ENCODE measurements at places on chromosomes 5 and 9. TPM values are rescaled to one million over a fixed set of nuclear protein-coding genes. Genes with fewer than 3 reads are reported as not detected.

DNA sequence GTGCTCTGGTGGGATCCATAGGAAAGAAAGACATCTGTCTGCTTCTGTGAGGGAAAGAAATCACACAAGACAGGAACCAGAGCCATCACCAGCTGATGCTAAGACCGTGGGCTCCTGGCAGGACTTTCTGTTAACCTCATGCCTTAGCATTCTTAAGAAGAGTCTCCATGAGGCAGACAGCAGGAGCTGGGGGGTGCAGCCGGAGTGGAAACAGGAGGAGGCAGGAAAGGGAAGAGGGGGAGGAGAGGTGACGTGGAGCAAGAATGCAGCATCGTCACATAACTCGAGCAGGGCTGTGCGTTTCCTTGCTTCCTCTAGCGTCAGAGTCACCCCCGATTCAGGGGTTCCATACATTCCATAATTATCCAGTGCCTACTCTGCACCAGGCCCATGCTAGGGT lies 53.6 kb downstream of the ERGIC1 start:
- DNase-seq = no peak

- no peak for DNase-seq
Observed at GRCh38 chr5:90793183-90793582, 234.6 kb downstream of the ADGRV1 start.

- no peak for DNase-seq
Observed at GRCh38 chr9:105496826-105497225, 49.0 kb downstream of the FSD1L start.

- no peak for DNase-seq
Observed at GRCh38 chr9:38417003-38417945, 7.0 kb downstream of the IGFBPL1 start.

DNA sequence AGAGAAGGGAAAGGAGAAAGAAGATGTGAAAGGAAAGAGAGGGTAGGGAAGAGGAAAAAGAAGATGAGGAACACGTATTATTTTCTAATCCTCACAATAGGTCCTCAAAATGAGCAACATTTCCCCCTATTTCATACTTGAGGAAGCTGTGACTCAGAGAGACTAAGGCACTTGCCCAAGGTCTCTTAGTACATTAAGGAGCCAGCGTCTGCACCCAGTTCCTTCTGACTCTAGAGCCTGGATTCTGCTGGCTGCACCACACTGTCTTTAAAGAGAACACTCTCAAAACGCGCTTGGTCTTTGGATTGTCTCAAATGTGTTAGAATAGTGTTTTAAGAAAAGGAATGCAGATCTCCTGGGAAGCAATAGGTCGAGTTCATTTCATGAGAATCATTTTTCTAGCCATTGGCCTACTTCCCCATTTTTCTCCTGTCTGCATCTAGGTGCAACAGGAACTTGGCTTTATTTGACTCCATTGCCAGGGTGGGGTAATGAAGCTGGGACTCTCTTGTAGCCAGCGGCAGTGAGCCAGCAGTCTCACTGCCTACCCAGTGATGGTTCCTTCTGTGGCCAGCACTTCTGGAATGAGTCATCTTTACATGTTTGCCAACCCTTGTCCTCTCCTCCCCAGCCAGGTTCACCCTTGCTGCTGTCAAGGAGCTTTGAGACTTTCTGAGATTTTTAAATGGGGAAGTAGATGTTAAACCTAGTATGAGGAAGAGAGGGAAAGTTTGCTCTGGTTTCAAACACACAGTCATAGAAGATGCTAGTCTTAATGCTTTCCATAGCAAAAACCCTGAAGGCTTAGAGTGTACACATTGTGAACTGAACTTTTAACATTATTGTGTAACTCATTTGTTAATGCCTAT lies 82.7 kb downstream of the DOCK8 start:
- DNase-seq = peak; percentile 61

DNA sequence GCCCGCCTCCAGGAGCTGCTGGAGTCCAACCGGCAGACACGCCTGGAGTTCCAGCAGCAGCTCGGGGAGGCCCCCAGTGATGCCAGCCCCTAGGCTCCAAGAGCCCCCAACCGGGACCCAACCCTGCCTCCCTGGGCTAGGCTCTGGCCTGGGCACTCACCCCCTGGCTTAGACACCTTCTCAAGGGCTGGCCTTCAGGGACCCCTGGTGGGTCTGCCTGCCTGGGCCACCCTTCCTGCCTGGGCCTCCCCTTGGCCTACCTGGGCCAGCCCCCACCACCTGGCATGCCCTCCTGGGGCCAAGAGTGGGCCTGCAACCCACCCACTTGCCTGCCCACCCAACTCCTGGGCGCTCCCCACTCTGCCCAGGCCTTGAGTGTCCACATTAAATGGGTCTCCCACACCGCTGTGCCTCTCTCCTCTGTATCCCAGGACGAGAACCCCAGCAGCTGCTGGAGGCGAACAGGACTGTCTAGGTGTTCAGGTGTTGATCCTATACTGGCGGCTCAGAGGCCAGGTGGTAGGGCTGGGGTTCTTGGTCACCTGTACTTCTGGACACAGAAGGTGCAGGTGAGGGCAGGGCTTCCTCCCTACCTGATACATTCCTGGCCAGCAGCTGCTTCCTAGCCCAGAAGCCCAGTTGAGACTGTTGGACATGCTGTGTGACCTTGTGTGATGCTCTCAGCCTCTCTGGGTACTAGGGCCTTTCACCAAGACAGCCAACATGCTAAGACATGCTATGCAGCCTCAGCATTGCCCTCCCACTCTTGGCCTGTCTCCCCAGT lies 3.6 kb downstream of the BBLN start:
- no peak for DNase-seq

- DNase-seq = no peak
Observed at GRCh38 chr5:115064380-115064779, 105.3 kb downstream of the TRIM36 start.

MEGF10 gene
- 1.1 TPM for total RNA-seq

NR2F1 gene
- 64.4 TPM for total RNA-seq
